ENCODE measurements at places on chromosomes 16 and 17. TPM values are rescaled to one million over a fixed set of nuclear protein-coding genes. Genes with fewer than 3 reads are reported as not detected.

Gene CDK5R1
- total RNA-seq = 2.5 TPM

Gene ABR
- 33.3 TPM for total RNA-seq

Gene NOS2
- total RNA-seq = not detected

Gene SLFN14
- not detected for total RNA-seq

Gene CTDNEP1
- total RNA-seq = 19.8 TPM

Gene FBXO39
- total RNA-seq = 0.06 TPM

Gene HOXB7
- 22.4 TPM for total RNA-seq

Gene ACAP1
- total RNA-seq = not detected

Gene SULT1A3
- 4.0 TPM for total RNA-seq

Gene MMP28
- 0.68 TPM for total RNA-seq

Gene CFAP97D1
- total RNA-seq = not detected

Gene STH
- total RNA-seq = not detected

Gene NUBP2
- 112 TPM for total RNA-seq

Gene PDK2
- total RNA-seq = 41.2 TPM

Gene CD300H
- total RNA-seq = 0.78 TPM

Gene SECTM1
- total RNA-seq = 30.1 TPM

Gene TNFSF13
- not detected for total RNA-seq

Gene KRTAP9-4
- not detected for total RNA-seq

Gene ARHGAP27
- total RNA-seq = 0.46 TPM

Gene CUEDC1
- total RNA-seq = 7.4 TPM

Gene MMD
- 59.3 TPM for total RNA-seq

Gene CMTM2
- total RNA-seq = not detected
